EH (cell line): ENCODE measurements at places on chromosomes 3 and 15.

- DNase-seq: peak; percentile 87
Measured at GRCh38 chr15:98823012-98823458, 174.7 kb downstream of the IGF1R start.

DNA sequence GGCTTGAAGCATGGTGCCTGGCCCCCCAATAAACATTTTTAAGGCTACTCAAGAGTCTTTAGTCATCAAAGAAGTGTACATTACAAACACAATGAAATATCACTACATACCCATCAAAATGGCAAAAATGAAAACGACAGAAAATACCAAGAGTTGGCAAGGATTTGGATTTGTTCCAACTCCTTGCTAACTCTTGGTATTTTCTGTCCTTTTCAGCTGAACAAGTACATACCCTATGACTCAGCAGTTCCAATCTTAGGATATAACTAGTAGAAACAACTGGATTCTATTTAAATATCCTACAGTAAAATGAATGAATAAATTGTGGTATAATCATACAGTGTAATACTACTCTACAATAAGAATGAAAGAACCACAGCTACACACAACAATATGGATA lies 25.1 kb upstream of the GABPB1 start:
- DNase-seq: peak; percentile 21

GRCh38 chr3:18740631-18741583 lies 315.8 kb upstream of the SATB1 start:
- no peak for DNase-seq

DNA sequence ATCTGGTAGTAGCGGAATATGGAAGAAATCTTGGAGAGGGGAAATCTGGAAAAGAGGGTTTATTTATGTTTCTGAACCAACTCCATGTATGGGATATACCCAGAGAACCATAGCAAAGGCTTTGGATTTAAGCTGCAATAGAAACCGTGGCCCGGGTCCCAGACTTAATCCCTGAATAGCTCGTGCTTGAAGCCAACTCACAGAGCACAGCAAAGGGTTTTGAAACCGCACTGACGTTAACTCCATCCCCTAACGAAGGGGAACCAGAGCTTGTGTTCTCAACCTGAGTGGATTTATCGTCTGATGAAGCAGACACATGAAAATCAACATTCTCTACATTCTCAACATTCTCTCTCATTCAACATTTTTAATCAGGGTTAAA lies 154.6 kb downstream of the APBA2 start:
- no peak for DNase-seq

DNA sequence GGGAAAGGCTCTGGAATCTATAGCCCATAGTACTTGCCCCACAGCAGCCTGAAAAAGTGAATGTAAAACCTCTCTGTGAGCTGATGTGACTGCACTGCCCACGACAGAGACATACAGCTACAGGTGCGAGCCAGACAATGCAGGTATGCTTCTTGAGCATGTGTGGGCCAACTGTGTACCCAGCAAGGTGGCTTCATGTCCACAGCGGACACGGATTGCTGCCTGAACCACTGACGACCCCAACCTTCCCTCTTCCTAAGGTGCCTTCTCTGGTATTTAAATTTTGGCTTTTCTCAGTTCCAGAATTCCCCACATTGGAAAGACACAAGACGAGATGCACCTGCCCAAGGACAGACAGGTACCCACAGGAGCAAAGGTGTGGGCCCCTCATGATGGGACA lies 65.8 kb downstream of the SCN5A start:
- no peak for DNase-seq

GRCh38 chr3:143525408-143525807 lies 322.9 kb downstream of the SLC9A9 start:
- DNase-seq: peak; percentile 48

DNA sequence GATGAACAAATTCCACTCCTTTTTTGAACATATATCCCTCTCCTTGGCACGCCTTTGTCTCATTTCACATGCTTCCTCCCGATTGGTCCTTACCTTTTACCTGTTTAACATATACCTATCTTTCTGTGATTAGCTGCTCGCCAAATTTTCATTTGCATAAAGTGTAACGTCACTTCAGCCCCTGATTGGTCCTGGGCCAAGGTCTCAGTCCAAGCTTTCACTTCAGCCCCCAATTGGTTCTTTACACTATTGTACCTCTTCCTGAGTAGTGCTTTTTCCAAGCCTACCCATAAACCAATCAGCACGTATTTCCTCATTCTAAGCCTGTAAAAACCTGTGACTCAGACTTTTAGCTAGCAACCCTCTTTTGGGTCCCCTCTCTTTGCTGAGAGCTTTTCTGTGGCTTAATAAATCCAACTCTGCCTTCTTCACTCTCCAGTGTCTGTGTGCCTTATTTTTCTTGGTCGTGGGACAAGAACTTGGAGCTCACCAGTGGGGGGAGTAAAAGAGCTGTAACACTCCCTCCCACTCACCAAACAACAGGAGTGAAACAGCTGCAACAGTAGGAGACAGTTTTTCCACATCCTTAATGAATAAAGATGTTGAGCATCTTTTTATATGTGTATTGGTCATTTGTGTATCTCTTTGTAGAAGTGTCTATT lies 584 bp upstream of the XCR1 start:
- peak; percentile 9 for DNase-seq

DNA sequence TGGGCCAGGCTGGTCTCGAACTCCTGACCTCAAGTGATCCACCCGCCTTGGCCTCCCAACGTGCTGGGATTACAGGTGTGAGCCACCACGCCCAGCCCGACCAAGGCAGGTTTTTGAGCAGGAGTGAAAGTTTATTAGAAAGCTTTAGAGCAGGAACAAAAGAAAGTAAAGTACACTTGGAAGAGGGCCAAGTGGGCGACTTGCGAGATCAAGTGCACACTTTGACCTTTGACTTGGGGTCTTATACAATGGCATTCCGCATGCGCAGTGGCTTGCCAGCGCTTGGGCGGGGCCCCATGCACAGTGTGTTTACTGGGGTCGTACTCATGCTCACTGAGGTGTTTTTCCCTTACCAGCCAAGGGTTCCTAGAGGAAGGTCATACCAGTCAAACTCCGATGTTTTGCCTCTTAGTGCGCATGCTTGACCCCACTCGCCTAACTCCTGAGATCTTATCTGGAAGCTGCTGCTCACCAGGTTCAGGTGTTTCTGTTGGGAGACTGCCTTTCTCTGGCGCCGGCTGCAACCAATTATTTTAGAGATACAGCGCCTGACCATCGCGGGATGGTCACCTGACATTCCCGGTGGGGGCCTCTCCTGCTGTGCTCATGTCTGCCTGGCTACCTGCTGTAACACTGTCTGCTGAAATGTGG lies 46.9 kb upstream of the FLNB start:
- no peak for DNase-seq

DNA sequence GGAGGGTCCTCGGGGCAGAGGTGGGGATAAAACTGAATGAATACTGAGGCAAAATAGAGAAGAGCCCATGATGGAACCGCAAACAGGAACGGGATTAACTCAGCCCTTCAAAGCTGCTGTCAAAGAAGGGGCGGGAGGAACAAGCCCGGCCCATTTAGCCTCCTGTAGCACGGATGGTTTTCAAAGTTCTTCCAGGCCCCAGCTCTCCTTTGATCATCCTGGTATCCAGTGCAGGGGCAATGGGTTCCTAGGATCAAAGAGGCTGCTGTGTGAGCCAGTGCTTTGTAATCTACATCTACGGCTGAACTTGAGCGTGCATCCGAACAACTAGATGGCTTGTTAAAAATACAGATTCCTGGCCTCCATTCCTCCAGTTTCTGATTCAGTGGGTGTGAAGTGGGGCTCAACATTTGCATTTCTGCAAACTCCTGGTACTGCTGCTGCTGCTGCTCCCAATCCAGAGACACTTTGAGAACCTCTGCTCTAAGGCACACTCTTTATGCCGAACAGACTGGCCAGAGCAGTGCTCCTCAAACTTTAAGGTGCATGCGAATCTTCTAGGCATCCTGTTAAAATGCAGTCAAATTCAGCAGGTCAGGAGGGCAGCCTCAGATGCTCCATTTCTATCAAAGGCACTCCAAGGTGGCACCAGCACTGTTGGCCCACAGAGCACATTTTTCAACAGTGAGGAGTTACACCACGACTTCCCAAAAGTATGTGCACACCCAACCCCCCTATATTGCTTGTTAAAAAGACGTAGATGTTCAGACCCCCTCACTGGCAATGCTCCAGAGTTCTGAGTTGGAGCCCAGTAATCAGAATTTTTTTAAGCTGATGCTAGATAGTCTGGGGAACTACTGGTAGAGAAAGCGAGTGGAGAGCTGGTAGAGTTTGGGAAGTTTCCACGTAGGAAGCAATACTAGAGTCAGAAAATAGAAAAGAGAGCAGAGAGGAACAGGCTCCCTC lies 5.6 kb downstream of the GALNT15 start:
- peak; percentile 90 for DNase-seq

DNA sequence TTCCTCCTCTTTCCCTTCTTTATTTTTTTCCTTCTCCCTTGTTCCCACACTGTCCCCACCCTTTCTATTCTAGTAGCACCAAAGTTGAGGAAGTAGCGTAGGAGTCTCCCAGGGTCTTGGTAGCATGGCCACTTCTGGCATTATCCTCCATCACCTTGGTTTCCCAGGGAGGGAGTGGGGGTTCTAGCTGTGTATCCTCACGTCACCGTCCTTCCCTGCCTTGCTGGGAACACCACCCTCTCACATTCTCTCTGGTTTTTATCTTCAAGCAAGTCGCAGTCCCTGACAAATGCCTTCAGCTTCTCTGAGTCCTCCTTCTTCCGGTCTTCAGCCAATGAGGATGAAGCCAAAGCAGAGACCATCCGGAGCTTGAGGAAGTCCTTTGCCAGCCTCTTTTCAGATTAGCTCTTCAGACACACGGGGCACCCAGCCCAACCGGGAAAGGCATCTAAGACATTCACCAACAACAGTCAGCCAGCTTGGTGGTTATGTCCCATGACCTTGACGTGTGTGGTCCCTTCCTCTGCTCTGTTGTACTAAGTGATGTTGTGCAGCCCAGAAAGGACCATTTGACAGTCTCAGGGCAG lies 31.6 kb upstream of the TIMP4 start:
- DNase-seq: no peak

GRCh38 chr3:188534633-188535032 lies 380.7 kb downstream of the LPP start:
- peak; percentile 56 for DNase-seq

- DNase-seq: no peak
Measured at GRCh38 chr15:90307661-90308060, 42.2 kb downstream of the NGRN start.

DNA sequence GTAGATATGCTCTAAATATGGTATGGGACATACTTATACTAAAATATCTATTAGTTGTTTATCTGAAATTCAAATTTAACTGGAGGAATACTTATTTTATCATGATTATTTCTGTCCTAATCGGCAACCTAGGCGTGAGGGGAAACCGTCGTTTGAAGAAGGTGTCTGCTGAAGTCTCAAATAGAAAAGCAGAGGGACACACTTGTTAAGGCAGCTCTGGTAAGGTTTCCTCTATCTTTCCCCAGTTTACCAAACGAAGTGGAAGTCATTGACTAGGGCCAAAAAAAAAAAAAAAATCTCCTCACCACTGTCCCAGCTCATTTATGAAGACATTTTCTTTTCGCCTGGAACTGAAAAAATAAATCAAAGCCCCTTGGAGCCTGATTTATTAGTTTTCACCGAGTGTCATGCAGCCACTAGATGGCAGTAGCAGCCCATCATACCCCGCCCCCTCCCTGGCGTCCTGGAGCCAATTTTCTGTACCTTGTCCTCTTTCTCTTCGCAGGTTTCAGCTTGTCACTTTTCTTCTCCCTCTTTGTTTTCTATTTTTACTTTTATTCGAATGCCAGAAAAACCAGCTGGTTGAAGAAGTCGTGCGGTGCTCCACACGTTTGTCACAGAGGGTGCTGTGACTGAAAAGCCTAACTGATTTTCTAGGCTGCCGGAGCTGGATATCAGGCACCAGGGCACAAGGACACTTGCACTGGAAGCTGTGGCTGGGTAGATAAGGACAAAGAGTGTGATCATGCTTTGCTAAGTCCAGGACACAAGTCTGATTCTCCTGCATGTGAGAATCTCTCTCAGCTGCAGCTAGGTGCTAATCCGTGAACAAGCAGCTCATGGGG lies 238.7 kb downstream of the ZPLD1 start:
- DNase-seq: peak; percentile 53

- DNase-seq: no peak
Measured at GRCh38 chr3:51684971-51685751, 14.1 kb downstream of the TEX264 start.

- no peak for DNase-seq
Measured at GRCh38 chr3:52065264-52065756, 8.9 kb upstream of the DUSP7 start.

DNA sequence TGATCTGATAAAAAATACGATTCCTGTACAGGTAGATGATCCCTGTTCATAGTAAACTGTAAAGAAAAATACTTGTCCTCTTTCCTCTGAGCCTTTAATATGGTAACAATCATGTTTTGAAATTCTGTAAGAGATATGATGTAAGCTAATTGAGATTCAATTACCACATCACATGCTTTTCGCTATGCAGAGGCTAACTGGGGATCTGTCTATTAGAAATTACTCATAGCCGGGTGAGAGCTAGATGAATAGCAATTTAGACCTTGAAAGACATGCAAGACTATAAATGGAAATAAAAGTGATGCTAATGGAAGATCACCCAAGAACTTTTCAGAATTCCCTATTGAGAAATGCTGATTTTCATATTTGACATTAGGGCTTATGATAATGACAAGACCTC lies 579.9 kb upstream of the ZNF717 start:
- DNase-seq: no peak

GRCh38 chr3:75294124-75294523 lies 370.0 kb upstream of the FRG2C start:
- DNase-seq: peak; percentile 56

DNA sequence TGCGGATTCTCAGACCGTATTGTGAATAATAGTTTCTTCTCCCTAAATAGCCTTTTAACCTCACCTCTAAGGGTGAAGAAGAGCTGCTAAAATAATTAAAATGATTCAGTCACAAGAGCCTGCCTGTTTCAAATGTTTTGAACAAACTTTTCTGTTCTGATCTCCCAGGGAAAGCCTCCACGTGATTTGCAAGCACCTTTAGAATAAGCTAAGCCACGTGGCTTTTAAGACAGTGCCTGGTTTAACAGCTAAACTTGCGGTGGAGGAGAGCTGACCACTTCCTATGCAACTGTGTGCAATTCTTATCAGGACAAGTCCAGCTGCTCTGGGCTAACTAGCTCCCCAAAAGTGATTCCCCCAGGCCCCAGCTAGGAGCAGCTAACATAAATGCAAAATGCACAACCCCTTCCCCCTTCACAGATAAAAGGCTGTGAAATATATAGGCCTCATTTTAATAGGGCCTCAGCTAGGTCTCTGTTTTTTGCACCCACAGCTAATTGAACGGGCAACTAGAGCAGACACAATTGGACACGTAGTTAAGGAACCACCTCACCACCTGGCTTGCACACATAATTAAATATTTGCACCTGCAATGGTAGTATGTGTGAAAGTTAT lies 401.2 kb upstream of the NR2F2 start:
- no peak for DNase-seq

GRCh38 chr3:127954640-127955039 lies 39.6 kb downstream of the KBTBD12 start:
- DNase-seq: no peak

DNA sequence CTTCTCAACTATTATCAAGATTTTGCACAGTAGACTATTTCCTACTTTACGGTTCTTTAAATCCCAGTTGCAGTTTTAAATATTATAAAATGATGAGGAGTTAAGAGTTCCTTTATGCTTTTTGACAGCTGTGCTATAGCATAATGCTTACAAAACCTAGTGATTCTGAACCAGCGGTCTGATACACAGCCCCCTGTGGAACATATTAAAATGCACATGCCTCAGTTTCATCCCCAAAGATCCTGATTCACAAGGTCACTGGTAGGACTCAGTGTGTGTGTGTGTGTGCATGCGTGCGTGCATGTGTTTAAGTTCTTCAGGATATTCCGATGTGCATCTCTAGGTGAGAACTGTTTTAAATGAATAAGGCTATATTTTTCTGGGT lies 330.1 kb upstream of the TPM1 start:
- DNase-seq: no peak
